ENCODE measurements at places on chromosomes 1 and 21.

- no peak for DNase-seq
Measured at GRCh38 chr21:46515109-46515508, 56.4 kb downstream of the DIP2A start.

DNA sequence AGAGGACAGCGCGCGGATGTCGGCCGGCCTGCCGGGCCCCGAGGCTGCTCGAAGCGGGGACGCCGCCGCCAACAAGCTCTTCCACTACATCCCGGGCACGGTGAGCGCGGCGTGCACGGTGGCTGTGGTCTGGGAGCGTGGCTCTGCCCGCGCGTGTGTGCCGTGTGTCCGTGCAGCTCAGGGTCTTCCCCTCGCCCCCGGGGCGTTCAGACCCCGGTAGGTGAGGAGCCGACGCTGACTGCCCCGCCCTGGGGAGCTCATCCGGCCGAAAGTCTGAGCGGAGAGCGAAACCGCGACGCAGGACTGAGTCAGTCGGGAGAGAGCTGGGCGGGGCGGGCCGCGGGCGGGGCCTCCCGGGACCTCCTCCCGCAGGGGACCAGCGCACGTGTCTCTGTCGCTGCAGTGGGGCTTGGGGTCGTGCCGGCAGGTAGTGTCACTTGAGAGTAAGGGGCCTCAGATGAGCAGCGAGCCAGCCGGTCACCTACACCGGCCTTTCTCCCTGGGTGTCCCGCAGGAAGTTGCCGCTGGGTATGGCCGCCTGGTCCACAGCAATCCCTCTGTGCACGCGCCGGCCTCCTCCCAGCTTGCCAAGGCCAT lies 520 bp downstream of the PLEKHN1 start:
- no peak for DNase-seq

GRCh38 chr1:110508028-110508940 lies 10.7 kb downstream of the KCNA10 start:
- no peak for DNase-seq

- DNase-seq: no peak
Measured at GRCh38 chr1:183847641-183848040, 42.7 kb downstream of the RGL1 start.

- no peak for DNase-seq
Measured at GRCh38 chr21:39483917-39484316, 32.1 kb downstream of the SH3BGR start.

DNA sequence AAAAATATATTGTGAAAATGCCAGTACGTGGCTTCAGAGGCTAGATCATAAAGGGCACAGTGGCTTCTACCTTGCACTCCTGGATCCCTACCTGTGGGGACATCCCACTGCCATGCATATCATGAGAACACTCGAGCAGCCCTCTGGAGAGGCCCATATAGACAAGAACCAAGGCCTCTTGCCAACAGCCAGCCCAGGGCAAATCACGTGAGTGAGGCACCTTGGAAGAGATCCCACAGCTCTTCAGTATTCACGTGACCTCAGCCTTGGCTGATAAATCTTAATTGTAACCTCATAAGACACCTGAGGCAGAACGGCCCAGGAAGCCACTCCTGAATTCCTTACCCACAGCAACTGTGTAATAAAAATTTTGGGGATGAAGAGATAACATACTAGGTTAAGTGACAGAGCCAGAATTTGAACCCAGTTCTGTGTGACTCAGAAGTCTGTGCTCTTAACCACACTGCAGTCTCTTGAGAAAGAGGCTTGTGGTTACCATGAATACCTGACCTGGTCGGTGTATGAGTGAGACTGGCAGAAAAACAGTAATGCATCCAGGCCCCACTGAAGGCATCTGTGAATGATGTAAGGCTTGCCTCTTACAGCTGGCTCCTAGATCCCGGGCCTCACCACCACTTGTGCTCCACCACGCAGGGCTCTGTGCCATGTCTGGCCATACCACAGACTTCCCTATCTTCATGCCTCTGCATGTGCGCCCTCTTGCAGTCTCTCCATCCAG lies 6.9 kb upstream of the A3GALT2 start:
- DNase-seq: no peak

- no peak for DNase-seq
Measured at GRCh38 chr1:92031281-92032110, 1.7 kb downstream of the EPHX4 start.

Data from esophagus squamous epithelium (tissue), 5 donors.